Stimulated activated naive CD8-positive, alpha-beta T cell treated with anti-CD3 and anti-CD28 coated beads, Interleukin-15, Interleukin-2, amounts not matched to agents 100 U/mL and 50 U/mL, for 24 hours (primary cell): ENCODE measurements at places on chromosomes 3 and 15.

- DNase-seq, result peak; percentile 38
Measured at GRCh38 chr3:177679568-177680471, 482.5 kb upstream of the TBL1XR1 start.

DNA sequence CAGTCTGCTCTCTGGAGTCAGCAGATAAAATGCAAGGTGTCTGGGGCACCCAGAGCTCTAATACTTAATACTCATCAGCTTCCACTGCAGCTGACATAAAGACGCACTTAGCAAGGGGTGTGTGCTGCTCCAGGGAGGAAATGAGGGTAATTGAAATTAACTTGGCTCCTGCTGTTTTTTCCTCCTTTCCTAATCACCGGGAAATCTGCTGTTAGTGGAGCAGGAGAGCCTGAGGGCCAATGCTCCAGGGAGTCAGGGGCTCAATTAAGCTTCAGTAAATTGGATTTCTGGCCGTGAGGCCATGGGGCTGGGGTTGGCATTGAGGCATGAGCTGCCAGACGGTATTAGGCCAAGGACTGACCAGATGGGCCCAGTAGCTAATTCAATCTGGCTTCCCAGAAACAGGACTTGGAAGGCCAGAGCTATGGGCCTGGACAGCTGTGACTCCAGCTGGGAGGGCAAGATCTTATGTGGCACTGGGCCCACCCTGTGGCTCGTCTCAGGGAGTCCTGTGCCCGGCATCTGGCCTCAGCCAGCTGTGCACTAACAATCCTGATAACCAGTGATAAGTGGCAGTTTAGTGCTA, 30.7 kb upstream of the CHRNB4 start:
- DNase-seq, result no peak

- DNase-seq, result peak; percentile 80
Measured at GRCh38 chr15:45454814-45455213, 67.7 kb downstream of the SLC30A4 start.

DNA sequence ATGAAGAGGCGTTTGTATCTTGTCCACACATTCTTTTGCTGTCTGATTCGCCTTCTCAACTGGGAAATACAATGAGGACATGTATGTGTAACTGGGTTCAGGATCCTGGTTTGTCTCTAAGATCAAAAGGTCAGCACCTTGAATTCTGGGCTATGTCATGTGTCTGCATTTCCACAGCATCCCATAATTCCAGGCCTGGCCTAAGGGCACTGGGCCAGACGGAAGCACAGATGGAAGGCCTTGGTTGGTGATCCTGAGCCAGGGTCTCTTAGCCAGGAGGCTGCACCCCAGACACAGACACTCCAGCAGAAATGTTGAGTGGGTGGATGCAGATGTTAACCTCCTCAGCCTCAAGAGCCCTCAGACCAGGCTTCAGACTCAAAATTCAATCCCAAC, 23.7 kb upstream of the HERC1 start:
- no peak for DNase-seq

DNA sequence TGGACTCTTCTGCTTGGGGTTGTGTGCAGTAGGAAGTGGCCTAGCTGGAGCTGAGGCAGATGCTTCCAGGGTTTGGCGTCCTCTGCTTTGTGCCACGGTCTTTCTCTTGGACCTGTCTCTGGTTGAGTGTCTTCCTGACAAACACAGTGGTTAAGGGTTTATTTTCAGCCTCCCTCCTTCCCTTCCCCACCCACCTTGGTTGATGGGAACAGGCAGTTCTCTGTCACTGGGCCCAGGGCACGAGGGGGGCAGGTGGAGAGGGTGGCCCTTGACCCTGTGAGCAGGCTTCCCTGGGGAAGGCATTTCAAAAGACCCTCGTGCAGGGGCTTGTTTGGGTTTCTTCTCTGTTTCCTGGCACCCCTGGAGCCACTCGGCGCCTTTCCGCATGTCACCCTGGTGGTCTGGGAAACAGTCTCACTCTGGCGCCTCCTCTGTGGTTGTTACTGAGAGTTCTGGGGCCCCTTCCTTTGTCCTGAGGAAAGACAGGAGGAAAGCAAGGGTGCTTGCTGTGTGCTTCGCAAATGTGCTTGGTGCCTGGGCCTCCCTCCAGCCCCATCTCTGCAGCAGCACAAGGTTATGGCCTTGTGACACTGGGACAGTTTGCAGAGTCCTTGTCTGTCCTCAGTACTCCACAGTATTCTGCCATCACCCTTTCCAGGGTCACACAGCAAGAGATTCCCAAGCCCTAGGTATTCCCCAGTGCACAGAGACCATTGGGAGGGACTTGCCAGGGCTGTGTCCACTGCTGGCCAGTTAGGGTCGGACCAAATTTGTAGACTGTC, 10.3 kb upstream of the STAB1 start:
- no peak for DNase-seq

GRCh38 chr15:37574985-37575384, 359.5 kb upstream of the TMCO5A start:
- no peak for DNase-seq

GRCh38 chr3:150412561-150413231, 4.6 kb downstream of the TSC22D2 start:
- no peak for DNase-seq

DNA sequence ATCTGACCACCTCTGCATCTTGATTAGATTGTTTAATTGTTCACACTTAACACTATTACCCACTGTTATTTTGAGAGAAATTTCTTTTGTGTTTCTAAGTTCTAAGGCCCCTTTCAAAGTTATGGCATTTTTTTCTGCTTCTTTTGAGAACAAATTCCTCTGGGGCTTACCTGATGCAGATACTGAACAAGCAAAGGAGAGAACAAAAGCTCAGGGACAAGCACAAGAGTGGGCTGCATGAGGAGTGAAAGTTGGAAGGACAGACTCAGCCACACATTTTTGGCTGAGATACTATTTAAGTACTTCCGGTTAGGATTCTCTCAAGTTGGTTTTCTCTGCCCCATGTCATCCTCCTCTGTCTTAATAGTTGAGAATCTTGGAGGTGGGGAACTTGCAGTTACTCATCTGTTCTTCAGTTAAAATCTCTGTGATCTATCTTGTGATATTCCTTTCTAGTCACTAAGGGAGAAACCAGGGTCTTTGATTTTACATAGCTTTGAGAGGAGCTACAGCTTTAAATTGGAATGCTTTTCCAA, 54.7 kb downstream of the CMTM6 start:
- no peak for DNase-seq

DNA sequence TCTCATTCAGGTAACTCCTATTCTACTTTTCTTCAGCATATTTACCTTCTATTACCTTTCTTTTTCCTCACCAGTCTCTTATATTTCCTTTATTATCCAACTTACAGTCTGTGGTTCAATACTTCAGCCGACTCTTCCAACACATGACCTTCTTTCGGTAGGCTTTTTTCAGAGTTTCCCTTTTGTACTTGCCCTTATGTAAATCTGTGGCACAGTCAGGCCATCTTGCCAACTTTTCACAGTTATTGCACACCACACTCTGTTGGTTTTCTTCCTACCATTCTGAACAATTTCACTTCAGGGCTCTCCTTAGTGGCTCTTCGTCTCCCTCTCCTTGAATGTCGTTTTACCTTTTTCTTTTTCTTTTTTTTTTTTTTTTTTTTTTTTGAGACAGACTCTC, 427.8 kb downstream of the LPP start:
- no peak for DNase-seq

GRCh38 chr3:147538034-147538433, 128.9 kb downstream of the ZIC1 start:
- DNase-seq, result no peak

DNA sequence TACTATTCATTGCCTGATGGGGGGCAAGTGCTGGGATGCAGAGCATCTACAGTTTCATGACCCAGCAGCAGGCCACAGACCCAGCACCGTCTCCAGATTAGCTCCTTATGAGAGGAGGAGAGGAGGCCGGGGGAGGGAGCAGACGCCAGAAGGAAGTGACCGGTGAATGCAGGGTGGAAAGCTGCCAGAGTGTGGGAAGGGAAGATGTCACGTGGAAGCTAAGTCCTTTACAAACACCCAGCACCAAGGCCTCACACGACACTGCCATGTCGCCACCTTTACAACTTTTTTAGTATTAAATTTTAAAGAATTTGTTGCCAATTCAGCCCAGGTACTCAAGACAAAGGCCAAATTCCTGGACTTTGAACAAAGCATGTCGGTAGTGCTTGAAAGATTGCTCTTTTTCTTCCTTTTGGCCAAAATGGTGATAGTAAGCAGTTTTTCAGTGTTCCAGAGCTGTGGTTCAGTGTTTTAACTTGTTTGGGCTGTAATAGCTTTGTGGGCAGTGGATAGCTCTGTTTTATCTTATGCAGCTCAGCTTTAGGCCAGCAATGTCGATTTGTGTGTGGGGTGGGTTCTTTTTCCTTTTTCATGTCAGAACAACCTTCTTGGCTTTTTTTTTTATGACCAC, 58.2 kb downstream of the ZBTB38 start:
- no peak for DNase-seq

- DNase-seq, result no peak
Measured at GRCh38 chr15:79243723-79244122, 38.8 kb upstream of the ANKRD34C start.

DNA sequence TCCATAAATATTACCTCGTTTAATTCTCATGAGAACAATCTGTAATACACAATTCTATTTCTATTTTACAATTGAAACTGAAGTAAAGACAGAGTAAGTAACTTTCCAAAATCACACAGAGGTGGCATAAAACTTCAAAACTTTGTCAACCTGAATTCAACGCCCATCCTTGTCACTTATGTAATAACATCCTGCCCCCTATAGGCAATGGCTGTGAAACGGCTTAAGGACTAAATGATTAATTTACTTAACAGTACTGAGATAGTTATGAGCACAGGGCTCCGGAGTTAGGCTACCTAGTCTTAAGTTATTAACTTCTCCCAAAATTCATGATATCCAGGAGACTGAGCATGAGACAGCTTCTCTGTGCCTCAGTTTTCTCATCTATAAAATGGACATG, 293.1 kb upstream of the CHRM5 start:
- DNase-seq, result no peak

DNA sequence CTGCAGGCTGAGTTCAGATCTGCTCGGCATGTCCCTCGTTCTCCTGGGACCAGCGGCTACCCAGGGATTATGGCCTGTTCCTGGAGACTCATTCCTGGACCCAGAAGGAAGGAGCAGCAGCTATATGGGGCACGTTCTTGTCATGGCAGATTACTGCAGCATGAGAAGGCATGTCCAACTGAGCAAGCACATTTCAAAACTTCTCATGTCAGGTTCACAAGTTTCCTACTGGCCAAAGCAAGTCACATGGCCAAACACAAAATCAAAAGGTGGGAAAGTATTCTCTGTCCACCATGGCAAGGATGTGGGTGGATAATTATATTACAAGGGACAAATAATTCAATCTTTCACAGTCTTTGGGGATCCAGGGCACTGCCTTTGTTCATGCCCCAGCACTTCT, 71.9 kb upstream of the C15orf39 start:
- DNase-seq, result no peak

GRCh38 chr15:65396965-65397317, 19.1 kb upstream of the IGDCC3 start:
- no peak for DNase-seq

GRCh38 chr3:195063581-195064193, 207.3 kb downstream of the XXYLT1 start:
- DNase-seq, result no peak

DNA sequence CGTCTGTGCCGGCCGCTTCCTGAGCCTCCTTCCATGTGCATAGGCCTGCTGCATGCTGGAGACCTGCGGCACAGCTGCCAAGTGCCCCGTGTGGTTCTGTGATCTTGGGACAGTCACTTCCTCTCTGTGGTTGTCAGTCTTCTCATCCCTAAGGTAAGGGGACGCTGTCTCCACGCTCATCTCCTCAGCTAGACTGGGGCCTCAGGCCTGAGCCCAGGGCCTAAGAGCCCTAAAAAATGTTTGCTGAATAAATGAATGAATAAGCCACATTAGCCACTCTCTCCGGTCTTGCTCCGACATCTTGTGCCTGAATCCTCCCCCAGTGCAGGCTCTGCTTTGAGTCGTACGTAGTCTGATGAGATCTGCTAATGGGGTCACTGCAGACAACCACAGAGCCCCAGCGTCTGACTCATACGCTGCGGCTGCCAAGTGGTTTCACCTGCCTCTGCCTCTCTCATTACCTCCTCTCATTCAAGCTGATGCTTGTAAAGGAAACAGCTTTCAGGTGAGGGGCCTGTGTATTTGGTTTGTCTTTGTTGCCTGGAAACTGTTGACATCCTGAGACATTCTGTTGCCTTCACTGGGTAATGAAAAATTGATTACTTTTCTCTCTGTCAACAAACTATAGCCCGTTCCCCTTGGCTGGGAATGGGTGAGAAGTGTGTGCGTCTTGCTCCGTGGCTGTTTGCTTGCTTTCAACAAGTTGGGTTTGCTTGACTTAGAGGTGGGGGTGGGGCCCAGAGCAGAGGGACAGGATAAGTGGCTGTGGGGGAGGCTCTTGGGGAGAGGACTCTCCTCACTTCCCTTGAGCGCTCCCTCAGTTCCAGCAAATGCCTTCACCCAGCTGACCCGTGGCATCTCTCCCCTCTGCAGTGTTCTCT, 15.9 kb downstream of the RPLP1 start:
- DNase-seq, result peak; percentile 78

- no peak for DNase-seq
Measured at GRCh38 chr3:94416768-94417167, 353.9 kb downstream of the NSUN3 start.

DNA sequence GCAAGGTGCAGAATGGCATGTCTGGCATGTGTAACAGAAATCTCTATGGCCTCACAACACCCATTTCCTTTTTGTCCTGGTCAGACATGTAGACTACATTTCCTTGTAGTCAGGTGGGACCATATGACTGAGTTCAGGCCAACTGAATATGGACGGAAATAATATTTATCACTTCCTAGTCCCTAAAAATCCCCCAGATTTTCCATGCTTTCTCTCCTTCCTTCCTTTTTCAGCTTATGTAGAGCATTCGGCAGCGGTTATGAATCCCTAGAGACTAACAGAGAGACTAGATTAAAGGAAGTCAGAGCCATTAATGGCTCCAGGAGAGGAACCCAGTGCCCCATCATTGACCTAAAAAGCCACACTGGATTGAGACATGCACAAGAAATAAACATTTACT, 35.8 kb downstream of the SLC9A9 start:
- DNase-seq, result no peak

DNA sequence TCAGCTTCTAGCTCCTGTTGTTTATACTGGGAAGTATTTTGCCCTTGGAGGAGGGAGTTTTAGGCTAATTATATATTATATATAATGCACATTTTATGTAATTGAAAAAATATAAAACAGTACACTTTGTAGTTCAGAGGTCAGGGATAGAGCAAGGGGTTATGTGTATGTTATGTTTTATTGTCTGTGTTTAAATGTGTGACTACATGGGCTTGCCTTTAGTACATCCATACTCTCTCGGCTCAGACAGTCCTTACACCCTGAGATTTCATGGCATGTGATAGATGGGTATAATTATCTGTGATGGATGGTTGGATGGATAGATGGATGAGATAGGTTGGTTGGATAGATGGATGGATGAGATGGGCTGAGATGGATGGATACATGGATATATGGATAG, 17.4 kb upstream of the ST3GAL6 start:
- DNase-seq, result no peak

DNA sequence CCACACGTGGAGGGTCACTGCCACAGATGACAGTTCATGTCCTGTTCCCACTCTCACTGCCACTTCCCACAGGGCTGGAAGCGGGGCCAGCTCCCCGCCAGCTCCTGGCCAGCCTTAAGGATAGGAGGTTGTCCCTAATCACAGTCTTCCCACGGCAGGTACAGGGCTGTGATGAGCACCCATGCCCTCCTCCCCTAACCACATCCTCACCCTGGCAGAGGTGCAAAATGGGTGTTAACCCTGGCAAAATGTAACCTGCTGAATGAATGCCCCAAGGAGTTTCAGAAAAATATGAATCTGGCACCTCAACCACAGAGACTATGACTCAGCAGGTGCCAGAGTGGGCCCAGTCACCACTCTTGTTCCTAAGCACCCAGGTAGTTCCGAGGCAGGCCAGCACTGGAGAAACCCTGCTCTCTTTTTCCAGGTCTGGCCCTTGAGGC, 185.1 kb upstream of the TPM1 start:
- DNase-seq, result peak; percentile 9
